ENCODE measurements at places on chromosomes 16 and 17.

- no peak for DNase-seq
Measured at GRCh38 chr16:49644145-49644463, 211.8 kb downstream of the ZNF423 start.

DNA sequence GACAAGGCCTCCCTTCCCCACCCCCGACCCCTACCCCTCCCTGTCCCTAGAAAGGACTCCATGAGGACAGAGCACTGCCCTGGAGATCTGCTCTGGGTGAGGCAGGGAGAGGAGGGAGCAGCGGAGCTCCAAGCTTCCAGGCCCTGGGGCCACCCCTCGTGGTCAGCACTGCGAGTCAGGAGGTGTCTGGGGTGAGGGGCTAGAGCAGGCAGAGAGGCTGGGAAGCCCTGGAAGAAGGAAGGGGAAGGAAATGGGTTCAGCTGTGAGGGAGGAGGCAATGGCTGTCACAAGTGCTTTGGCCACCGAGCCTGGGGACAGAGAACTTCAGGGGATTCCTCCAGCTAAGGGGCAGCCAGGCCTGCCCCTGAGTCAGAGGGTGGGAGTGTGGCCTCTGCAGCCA, 28.2 kb upstream of the DNAI2 start:
- no peak for DNase-seq

- no peak for DNase-seq
Measured at GRCh38 chr16:22264786-22265185, 32.4 kb upstream of the POLR3E start.

GRCh38 chr16:73545290-73545689, 497.4 kb upstream of the ZFHX3 start:
- DNase-seq, result no peak

DNA sequence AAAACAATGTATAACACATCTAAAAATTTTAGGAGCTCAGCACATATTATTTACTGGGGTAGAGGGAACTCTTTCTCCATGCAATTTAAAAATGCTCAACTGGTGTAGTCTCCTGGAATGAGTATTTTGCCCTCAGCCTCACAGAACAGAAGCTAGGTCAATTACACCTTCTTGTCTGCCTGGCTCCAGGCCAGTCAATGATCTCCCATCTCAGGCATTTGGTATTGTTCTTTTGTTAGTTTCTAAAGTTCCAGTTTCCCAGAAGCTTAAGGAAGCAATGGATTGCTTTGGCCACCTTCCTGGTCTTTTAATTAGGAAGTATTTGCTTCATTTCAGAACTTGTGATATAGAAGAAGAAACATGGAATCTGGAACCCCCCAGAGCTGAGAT, 360.3 kb upstream of the ASIC2 start:
- DNase-seq, result no peak

- DNase-seq, result no peak
Measured at GRCh38 chr17:81388612-81389367, 6.5 kb upstream of the BAHCC1 start.

GRCh38 chr17:5282642-5283217, 646 bp downstream of the RABEP1 start:
- DNase-seq, result peak; percentile 59

DNA sequence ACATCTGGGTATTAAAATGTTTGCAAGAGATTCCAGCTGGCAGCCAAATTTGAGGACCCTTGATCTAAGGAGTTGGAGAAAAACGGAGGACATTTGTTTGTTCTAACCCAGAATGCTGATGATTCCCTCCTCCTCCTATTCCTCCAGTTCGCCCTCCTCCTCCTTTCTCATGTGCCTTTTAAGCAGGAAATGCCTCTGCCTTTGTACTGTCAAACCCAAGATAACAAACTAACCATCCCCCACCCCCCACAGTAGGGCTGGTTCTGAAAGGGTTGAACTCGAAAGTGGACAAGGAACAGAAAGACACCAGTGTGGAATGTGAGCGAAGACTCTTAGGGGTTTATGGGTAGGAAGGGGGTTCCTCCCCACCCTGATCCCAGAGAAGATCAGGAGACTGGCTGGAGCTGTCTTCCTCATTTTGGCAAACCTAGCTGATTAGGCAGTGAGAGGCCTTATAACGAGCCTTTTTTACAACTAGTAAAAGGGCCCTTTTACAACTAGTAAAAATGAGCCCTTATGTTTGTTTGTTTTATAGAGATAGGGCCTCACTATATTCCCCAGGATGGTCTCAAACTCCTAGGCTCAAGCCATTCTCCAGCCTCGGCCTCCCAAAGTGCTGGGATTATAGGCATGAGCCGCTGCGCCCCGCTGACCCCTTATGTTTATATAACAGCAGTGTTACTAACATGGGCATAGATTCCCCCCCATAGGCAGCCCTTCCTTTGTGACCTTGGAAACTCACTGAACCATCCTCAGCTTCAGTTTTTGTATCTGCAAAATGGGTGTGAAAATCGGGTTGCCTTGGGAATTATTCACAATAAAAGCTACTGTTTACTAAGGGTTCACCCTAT, 975 bp downstream of the CHD9 start:
- peak; percentile 56 for DNase-seq

- DNase-seq, result peak; percentile 74
Measured at GRCh38 chr17:732902-733720, 715 bp downstream of the TLCD3A start.

DNA sequence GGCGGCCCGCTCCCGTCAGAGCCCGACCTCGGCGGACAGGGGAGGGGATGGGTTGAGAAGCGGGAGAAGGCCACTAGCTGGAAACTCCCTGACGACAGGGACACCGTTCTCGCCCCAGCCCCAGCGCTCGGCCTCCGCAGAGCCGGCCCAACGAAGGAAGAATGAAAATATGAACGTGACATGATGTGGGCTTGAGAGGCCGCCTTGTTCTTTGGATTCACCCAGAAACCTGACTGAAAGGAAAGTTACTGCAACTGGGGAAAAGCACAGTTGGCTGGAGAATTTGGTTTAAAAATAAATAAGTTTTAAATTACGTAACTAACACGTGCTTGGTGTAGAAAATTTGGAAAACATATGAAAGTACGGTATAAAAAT, 21.1 kb downstream of the NPTX1 start:
- DNase-seq, result peak; percentile 47

DNA sequence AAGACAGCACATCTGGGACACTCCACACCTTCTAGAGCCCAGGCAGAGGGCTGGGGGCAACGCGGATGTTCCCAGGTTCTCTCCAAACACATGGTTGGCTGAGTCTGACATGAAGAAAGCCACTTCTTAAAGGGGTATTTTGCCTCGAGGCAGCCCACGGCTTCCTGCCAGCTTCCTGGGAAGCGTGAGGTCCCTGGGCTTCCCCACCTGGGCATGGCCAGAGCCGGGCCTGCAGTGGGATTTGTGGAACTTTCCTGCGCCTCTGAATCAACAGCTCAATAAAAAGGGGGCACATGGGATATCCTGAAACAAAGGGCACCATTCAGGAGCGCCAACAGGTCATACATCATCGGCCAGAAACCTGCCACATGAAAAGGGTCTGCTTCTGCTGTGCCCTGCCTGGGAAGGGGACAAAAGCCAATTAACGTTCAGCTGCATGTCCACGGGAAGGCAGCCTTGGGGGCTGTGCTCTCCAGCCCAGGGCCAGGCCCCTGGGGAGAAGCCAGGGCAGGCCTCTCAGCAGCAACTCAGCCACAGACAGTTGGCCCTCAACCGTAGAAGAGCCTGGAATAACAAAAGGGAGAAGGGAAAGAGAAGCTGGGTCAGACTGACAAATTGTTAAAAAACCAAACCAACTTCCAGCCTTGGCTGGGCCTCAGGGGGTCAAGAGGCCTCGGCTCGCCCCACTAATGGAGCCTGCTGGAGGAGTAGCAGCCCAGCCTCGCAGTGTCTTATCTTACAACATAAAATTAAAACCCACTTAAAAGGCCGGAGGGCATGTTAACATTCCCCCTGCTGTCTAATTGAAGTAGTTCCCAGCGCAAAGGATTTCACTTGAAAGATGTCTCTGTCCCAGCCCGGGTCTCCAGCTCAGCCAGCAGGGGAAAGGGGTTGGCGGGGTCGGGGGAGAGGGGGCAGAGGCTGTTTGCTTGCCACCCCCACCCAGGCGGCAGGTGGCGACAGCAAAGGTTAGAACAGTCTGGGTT, 34.2 kb downstream of the TBX4 start:
- no peak for DNase-seq

DNA sequence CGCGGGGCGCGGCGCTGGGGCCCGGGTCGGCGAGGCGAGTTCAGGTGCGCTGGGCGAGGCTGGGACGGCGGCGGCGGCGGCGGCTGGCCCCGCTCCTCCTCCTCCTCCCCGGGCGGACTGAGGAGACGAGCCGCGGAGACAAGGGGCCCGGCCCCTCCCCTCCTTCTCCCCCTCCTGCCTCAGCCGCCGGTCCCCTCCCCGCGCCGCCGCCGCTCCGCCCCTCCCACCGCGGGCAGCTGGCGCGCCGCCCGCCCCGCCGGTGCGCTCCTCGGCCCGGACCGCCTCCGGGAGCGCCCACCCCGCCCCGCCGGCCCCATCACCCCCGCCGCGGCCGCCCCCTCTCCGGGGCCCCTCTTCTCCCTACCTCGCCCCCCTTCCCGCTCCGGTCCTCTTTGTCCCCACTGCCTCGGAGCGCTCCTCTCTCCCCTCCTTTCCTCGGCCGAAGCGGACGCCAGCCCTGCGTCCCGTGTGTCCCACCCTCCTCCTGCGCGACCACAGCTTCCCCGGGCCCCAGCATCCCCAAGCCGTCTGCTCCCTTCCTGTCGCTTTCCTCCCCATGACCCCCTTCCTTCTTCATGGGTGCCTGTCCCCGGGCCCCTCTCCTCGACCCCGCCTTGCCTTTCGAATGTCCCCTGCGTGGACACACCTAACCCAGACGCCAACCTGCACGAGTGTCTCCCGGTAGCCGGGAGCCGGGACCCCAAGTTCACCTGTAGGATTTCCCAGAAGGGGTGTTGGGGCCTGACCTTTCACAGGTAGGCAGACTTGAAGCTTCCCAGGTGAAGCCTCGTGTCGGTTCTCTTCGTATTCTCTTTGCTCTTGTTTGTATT, at the start of gene TOX3:
Gene TOX3 (minus strand): TSS at position 140 of the 830 bp plus-strand sequence. CDS start 420 bp downstream, outside the sequence.
- no peak for DNase-seq

DNA sequence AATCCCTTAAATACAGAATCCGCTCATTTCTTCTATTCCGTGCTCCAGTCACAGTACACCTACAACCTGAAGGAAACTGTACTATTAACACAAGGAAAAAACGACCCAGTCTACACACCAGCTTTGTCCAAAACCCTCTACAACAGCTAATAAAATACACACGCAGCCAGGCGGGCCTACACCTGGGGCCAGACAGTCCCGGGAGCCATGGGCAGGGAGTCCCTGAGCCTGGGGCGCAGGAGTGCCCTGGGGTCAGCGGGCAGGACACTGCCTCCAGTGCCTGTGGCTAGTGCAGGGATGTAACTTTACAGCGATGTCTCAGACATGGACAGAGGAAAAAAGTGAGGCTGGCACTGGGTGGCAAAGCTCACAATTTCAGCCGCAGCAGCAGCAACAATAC, 28.5 kb downstream of the GNPTG start:
- no peak for DNase-seq

All from RKO (cell line).